Stimulated activated CD4-positive, alpha-beta T cell treated with anti-CD3 and anti-CD28 coated beads, TNF-alpha, amount 100 ng/mL, for 48 hours (primary cell): ENCODE measurements at places on chromosomes 3 and 15.

- DNase-seq: no peak
These were observed 7.2 kb downstream of the MAP2K5 start for GRCh38 chr15:67549736-67550135.

GRCh38 chr3:37945807-37946530 is 44.6 kb upstream of the VILL start:
- no peak for DNase-seq

DNA sequence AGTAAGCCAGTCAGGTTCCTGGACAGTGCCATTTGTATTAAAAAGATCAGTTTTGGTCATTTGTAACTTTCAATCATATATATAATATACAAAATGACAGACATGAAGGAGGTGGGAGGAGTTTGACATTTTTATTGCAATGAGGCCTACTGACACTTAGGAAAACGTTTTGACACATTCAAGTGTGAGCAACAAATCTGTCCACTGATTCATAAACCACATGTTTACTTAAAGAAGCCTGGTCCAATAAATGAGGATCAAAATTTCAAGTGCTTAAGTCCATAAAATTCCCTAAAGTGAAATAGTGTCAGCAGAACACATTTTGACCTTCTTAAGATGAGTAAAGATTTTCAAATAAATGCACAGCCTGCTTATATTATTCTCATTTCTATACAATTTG is 137.3 kb downstream of the MECOM start:
- DNase-seq: no peak

GRCh38 chr15:57320631-57321220 is 55.6 kb upstream of the CGNL1 start:
- no peak for DNase-seq

DNA sequence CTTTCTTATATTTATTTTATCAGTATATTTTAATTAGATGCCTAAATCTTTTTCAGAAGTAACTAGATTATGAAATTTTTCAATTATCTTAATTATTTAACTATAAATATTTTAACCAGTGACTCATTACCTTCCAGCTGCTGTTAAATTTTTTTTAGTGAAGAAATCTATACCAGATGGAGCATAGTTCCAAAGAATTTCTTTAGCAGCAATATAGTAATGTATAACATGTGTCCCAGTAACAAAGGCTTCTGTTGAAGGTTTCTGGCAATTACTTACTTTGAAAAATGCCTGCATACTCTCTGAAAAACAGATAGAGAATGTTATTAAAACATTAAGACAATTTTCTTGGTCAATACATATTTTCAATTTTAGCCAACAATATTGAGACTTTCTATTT is 45.1 kb upstream of the CP start:
- no peak for DNase-seq

DNA sequence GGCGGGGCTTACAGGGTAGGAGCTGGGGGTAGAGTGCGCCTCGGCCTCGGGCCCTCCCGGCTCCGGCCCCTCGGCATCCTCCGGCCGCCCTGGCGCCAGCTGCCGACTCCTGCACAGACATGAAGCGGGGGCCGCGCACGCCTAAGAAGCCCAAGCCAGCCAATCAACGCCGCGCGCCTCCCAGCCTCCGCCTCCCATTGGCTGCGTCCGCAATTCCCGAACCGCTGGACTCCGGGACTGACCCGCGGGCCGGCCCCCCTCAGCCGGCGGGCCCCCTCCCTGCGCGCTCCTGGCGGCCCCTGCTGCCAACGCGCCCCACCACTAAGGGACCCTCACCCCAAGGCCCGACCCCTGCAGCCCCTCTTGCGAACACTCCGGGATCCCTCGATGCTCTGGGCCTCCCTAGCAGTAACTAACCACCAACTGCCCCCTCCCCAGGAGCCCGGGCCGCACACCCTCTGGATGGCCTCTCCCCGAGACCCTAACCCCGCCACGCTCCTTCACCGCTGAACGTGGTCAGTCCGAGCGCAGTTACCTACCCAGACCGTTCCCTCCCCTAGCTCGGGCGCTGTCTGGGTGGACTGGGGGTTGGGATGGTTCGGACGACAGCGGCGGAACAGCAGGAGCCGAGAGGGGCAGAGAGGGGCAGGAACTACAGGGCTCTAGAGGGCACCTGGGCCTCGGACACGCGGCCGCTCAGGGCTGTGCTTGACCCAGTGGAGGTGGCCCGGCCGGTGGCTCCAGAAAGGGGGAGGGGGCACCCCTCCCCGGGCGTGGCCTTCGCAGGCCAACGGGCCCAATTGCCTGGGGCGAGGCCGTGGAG is 5.0 kb downstream of the GATA2 start:
- DNase-seq: no peak

DNA sequence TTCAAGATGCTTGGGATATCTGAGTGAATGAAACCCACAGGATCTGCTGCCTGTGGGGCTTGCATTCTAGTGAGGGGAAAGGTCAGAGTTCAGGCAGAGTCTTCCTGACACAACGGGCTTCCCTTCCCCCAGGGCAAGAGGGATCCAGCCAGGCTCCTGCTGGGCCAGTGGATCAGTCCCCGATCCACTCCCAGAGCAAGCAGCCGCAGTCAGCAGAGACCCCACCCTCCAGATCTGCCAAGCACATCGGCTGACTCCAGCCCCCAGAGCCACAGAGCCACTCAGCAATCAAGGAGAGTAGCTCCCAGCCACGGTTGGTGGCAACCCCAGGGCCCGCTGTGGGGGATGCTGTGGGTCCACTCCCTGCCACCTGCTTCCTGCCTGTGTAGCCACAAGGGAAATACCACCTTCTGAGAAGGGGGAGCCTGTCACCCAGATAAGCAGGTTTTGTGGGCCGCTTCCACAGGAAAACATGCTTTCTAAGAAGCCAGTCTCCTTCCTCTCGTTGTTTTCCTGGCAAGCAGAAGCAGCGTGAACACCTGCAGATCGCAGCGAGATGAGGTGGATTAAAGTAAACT is 44.9 kb downstream of the CPN2 start:
- DNase-seq: no peak

GRCh38 chr3:188948281-188948996 is 223.3 kb upstream of the TPRG1 start:
- no peak for DNase-seq

- no peak for DNase-seq
These were observed 3.9 kb downstream of the ABHD6 start for GRCh38 chr3:58241306-58242044.

DNA sequence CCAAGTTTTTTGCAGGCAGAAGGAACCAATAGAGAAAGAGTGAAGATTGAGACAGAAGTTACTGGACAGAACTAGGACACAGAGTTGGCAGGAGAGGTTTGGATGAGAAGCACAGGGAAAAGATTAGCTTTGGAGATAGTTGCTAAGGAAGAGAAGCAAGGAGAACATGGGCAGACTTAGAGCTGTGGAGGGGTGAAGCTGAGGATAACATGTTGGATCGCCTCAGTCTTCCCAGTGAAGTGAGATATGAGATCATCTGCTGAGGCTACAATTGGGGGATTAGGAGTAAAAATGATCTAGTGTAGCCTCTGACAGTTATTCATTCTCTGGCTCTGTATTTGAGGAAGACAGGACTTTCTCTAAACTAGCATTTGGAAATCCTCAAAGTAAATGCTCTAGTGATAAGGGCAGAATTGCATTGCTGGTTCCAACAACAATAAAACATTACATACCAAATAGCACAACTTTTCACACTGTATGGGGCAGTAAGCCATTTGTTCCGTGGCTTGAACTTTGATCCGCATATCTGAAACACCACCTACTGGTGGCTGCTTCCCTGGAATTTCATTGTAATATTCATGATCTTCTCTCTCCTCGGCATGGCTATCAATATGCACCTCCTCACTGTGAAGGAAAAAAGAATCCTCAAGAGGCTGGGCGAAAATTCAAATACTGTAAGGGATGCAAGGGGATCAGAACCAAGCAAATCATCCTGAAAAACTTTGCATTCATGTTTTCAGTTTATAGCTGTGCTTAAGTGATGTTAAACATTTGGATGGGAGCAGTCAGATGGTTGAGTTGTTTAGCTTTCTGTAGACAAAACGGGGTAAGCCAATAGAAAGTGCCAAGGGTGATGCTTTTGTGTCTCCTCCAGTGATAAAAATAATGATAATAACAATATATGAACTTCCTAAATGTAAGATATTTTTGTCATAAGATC is 22.2 kb upstream of the EID1 start:
- no peak for DNase-seq

GRCh38 chr15:41501191-41501917 is 7.7 kb downstream of the ITPKA start:
- no peak for DNase-seq

DNA sequence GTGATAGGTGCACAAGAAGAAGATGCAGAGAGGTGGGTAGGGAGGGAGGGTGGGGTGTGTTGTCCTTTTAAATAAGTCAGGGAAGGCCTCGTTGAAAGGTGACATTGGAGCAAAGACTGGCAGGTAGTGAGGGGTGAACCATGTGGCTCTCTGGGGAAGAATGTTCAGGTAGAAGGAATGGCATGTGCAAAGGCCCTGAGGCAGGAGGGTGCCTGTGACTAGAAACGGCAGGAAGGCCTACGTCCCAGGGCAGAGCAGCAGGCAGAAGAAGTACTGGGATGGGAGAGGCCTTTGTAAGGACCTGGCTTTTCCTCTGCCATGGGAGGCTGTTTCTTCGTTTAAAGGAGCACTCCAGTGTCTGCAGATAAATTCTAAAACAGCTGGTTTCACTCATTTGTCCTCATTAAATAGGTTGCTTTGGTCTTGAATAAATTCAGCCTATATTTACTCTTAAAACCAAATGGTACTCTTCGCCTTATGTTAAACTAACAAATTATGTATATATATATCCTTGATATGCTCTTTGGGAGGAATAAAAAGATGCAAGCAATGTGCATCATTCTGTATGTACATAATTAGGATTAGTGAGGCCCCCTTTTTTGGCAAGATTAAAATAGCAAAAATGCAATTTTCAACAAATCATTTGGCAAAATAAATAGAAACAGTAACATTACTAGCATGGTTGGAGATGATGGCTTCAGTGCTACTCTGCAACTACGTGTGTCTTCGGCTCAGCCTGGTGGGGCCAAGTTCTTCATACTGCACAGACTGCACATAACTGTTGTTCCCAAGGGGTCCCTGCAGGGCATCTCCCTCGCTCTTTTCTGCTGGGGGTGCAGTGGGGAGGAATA is 151.4 kb downstream of the KLF13 start:
- DNase-seq: no peak

DNA sequence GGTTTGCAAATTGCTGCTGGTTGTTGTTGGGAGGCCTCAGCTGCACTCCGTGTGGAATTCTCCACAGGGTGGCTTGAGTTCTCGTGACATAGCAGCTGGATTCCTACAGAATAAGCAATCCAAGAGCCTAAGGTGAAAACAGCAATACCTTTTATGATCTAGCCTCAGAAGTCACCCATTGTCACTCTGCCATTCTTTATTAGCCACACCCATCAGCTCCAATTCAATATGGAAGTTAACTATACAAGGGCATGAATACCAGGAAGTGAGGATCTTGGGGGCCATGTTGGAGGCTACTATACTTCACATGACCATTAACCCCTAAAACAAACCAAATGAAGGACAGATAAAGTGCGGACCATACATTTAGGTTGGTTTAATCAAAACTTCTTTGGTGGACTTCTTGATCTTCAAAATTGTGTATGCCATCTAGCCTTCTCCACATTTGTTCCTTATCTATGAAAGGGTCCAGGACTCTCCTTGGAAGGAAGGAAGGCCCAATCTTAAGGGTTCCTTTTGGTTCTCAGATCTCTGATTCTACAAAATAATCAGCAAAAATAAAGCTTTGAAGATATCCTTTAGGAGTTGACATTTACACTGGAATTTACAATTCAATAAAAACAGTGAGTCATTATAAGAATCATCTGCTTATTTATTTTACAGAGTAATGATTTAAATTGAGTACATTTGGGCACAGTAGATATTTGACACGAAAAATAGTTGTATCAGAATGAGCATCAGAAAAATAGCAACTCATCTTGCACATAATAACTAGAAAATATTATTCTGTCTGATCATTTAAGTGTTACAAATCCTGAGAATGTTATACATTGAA is 21.5 kb downstream of the CIAO2A start:
- DNase-seq: no peak

GRCh38 chr3:56611364-56611763 is 54.4 kb downstream of the CCDC66 start:
- no peak for DNase-seq

GRCh38 chr3:141578202-141578973 is 91.6 kb downstream of the RASA2 start:
- no peak for DNase-seq

DNA sequence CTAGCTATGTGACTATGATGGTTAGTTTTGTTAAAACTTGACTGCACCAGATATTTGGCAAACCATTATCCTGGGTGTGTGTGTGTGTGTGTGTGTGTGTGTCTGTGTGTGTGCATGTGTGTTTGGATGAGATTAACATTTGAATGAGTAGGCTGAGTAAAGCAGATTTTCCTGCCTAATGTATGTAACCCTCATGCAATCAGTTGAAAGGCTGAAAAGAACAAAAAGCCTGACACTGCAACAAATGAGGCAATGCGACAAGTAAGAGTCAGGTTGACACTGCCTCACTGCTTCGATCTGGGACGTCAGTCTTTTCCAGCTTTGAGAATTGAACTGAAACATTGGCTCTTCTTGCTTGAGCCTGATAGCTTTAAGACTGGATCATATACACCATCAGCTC is 643.0 kb downstream of the NAALADL2 start:
- DNase-seq: no peak

DNA sequence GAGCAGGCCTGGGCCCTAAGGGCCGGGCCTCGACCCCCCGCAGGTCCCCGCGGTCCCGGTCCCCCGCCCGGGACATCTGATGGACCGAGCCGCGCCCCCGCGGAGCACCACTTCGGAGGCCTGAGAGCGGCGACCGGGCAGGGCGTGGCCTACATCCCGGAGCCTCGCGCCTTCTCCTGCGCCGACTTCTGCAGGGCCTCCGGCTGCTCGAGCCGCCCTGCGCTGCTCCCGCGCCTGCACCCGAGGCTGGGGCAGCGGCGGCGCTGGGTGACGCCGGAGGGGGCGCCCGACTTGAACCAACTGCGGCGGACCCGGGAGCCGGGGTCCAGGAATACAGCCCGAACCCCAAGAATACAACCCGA is 14.9 kb upstream of the GP9 start:
- no peak for DNase-seq

GRCh38 chr3:63740116-63740515 is 79.0 kb upstream of the C3orf49 start:
- DNase-seq: no peak

DNA sequence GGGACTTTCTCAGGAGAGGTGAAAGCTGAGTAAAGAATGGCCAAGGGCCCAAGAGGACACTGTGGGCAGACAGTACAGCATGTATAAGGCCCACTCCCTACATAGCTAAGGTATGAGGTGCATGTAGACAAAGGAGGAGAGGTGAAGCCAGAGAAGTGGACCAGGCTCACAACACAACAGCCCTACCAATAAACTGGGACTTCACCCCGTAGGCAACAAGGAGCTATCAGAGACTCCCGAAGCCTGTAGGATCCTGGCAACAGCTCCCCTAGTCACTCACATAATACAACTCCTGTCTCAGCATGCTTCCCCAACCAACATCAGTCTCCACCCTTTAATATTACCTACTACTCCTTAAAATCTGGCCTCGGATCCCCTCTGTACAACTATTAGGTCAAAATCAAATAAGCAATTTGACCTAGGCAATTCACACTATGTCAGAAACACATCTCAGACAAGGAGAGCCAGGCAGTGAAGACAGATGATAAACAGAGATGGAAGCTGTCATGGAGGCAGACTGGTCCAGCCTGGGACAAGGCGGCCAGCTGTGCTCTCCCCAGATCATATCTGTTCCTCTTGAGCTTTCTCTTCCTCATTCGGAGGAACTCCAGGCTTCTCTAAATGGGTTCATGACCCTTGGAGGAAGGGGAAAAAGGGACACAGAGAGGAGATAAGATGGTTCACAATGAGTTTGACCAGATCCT is 1.4 kb downstream of the XXYLT1 start:
- DNase-seq: no peak

- no peak for DNase-seq
These were observed 9.9 kb upstream of the ZBED2 start for GRCh38 chr3:111605018-111605417.
